ENCODE measurements at places on chromosomes 13 and 19.

DNA sequence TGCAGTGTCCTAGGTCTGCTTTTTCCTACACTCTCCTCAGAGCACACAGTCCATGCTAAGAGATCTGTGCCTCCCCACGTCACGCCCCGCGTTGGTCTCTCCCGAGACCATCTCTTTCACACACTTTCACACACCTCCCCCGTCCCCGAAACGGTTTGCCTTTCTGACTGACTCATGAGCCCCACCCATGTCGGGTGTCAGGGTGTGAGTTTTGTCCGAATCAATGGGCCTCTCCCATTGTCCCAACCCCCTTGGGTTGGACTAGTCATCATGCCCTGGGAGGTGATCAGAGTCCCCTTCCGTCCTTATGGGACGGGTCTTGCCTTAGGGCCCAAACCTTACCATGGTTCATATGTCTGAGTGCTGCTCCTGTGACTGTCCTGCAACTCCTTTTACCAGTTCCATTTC lies 214.0 kb upstream of the HTR2A start:
- no peak for DNase-seq

DNA sequence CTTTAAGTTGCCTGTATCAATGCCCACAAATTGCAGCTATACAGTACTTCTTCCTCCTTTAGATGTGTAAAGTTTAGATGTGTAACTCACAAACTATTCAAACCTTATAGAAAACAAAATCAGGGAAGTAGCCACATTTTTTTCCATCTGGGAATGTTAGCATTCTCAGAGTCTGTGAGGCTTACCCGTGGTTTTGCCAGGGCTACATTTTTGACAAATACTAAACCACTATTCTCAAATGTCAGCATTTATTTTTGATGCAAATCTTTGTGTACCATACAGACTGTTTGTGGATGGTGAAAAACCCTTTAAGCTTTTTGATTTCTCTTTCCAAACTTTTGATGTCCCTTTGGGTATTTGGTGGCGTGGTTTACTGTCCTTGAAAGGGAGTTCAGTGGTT lies 216.4 kb downstream of the POSTN start:
- DNase-seq, result peak; percentile 91

DNA sequence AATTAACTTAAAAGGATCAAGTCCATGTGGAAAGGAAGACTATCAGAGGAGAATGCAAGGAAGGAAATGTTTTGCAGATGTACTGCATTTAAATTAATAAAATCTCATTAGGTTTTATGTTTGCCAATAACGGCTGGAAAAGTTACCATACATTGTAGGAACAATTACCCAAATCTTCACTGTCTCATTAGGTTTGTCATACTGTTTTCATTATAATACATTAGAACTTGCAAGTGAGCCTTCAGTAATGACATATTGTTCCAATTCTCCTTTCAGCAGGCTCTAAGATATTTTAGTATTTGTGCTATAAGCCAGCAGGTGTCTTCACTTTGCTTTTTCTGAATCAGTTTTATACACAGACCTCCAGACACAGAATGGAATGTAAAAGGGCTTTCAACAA lies 661.6 kb upstream of the KLHL1 start:
- no peak for DNase-seq

GRCh38 chr13:90401150-90401549 lies 946.3 kb upstream of the MIR17HG start:
- DNase-seq, result no peak

- no peak for DNase-seq
These were observed 196.7 kb upstream of the SLITRK6 start for GRCh38 chr13:85995788-85996418.

GRCh38 chr13:112024577-112024976 lies 42.4 kb upstream of the SOX1 start:
- DNase-seq, result no peak

- no peak for DNase-seq
These were observed 26.8 kb downstream of the UBAC2 start for GRCh38 chr13:99227331-99227900.

- no peak for DNase-seq
These were observed 2118.0 kb downstream of the PCDH9 start for GRCh38 chr13:65112123-65112522.

- no peak for DNase-seq
These were observed 270.0 kb downstream of the KCNRG start for GRCh38 chr13:50285283-50285682.

- peak; percentile 49 for DNase-seq
These were observed 13.7 kb upstream of the FARP1 start for GRCh38 chr13:98129059-98129746.

DNA sequence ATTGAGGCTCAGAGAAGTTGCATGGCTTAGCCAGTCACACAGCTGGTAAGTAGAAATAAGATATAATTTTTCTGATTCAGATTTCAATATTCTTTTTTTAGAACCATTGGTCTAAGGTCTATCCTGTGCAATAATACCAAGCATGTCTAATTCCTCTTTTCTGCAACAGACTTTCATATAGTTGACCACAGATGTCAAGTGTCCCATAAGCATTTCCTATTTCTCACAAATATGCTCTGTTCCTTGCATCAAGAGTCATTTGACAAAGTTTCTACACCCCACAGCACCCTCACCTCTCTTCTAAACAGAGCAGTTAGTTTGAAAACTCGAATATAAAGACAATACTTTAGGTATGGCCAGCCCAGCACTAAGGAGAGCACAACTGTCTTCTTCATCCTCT lies 26.8 kb upstream of the SACS start:
- DNase-seq, result no peak

DNA sequence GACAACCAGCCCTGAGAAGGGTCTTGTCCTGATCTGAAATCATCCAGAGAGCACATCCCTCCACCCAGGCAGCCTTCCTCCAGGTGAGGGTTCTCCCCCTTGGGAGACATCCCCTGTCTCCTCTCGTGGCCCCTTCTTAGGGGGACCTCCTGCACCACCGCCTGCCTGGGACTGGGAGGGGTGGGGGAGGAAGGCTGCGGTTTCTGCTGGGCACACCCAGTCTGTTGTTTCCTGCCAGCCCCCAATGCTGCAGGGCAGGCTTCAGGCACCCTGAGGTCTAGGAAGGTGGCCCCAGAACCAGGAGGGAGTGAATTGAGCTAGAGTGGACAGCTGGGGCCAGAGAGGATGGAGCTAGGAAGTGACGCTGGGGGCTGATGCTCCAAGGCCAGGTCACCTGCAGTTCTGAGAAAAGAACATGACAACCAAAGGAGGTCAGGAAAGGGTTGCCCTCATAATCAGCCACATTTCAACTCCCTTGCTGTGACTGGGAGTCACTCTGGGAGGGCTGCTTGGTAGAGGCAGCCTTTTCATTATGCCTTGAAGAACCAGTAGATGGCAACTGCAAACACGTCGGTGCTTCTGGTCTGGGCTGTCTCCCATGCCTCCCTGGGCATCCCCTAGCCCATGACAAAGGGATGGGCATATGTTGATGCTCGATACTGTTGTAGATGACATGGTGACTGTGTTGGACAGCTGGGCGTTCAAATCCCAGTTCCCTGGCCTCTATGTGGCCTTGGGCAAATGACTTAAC lies 1.4 kb downstream of the ARHGEF18 start:
- no peak for DNase-seq

DNA sequence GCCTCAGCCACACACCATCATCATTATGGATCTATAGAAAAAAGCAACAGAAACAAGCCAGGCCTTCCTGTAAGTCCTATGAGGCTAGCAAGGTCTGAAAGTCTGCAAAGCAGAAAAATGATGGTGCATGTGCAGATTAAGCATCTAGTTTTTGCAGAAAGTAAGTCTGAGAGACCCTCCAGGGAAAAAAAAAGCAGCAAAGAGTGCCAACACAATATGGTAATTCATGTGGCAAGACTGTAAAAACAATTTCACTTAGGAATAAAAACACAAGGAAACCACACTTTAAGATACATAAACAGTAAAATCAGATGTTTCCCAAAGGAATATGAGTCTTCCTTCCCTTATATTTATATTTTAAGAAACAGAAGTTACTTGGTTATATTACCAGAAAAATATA lies 112.3 kb upstream of the FBXL3 start:
- peak; percentile 69 for DNase-seq

DNA sequence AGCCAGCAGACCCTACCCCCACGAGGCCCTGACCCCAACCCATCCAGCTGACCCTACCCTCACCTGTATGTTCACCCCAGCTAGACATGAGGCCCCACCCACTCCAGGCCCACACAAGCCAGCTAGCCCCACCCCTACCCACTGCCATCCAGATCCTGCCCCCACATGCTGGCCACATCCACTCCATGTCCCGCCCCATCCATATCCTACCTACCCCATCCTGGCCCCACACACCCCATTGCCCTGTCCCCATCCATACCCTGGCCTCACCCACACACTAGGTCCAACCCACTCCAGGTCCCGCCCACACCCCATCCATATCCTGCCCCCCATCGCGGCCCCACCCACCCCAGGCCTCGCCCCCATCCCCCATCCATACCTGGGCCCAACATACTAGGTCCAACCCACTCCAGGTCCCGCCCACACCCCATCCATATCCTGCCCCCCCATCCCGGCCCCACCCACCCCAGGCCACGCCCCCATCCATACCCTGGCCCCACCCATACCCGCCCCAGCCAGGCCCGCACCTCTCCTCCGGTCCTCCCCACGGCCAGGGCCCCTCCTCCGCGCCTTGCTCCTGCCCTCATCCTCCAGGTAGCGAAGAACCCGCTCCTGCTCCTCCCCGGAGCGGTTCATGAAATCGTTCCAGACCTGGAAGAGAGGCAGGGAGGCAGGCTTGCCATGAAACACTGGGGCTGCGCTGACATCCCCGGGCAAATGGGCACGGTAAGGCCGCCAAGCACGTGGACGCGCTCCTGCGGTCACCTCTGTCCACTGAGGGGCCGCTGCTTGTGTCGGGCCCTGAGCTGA lies 7.2 kb downstream of the RNU6-9 start:
- DNase-seq, result no peak

GRCh38 chr13:75687150-75687763 lies 51.1 kb downstream of the LMO7 start:
- peak; percentile 60 for DNase-seq

- peak; percentile 45 for DNase-seq
These were observed 526 bp downstream of the NFIX start for GRCh38 chr19:12995596-12996405.

GRCh38 chr19:35484252-35485036 lies 5.8 kb downstream of the KRTDAP start:
- no peak for DNase-seq

- no peak for DNase-seq
These were observed 20.1 kb upstream of the CAMSAP3 start for GRCh38 chr19:7575434-7576040.

- DNase-seq, result peak; percentile 68
These were observed 16.4 kb upstream of the CYP2B6 start for GRCh38 chr19:40974633-40975037.

- DNase-seq, result no peak
These were observed at the start of gene SLC17A7 for GRCh38 chr19:49441210-49441959. Gene SLC17A7, minus strand, starts transcription at chr19:49441527. Its CDS starts 148 bp downstream, at chr19:49441379.

DNA sequence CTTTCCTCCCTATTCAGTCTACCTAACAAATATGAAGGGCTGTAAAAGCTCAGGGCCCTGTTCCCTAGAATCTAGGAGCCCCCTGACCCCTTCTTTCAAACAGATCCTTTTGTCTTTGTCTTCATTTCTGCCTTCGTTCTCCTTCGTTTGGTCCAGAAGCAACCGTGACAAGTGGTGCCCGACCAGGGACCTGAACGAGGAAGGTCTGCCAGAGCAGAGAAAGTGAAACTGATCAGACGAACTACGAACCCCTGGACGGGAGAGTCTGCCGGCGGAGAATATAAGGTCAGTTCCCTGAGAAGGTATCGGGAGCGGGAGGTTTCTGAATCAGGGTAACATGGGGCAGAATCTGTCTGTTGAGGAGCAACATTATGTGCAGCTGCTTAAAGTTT lies 751 bp downstream of the ERVK3-1 start:
- no peak for DNase-seq

DNA sequence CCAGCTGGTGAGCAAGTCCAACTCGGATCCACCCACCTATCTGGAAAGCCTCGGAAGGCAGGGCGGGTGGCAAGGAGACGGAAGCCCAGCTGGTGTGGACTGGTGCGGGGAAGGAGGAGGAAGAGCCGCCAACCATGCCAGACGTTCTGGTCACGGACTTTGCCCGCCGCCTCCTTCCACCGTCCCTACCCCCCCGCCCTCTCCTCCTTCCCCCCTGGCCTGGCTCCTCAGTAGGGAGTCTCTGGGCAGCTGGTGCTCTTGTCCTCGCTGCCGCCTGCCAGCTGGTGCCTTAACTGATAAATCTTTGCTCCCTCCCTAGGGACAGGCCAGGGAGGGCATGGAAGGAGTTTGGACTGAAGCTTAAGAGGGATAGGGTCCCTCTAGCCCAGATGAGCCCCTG lies 4.8 kb downstream of the SYNGR4 start:
- no peak for DNase-seq

DNA sequence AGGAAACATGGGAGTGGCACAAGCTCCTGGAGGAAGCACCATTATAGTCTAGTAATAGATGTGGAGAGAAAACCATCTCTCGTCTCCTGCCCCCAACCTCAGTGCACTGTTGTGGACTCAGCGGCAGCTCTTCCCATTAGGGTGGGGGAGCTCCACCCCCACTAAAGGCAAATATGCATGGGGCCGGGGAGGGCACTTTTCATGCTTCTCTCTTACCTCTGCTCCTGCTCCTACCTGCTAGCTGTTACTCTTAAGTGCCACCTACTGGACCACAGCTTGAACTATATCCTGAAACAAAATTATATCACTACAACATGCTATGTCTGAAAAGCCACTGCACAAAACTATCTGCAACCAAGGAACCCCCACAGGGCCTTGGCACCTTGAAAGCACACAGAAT lies 112.6 kb upstream of the DACH1 start:
- DNase-seq, result no peak

DNA sequence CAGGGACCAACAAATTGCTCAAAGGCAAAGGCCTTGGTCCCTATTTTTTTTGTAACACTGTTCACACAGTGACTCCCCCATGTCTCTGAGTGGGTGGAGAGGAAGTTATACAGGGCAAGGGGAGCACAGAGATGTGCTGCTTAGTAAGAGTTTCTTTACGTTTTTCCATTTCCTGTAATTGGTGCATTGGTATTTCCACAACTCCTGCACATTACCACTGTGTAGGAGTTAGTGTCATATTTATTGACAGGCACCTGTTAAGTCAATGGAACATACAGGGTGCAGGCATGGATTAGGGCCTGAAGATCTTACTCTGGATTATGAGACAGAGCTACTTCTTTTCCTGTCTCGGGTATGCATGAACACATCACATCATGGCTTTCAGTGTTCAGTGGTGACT lies 45.2 kb downstream of the SOX21 start:
- no peak for DNase-seq

DNA sequence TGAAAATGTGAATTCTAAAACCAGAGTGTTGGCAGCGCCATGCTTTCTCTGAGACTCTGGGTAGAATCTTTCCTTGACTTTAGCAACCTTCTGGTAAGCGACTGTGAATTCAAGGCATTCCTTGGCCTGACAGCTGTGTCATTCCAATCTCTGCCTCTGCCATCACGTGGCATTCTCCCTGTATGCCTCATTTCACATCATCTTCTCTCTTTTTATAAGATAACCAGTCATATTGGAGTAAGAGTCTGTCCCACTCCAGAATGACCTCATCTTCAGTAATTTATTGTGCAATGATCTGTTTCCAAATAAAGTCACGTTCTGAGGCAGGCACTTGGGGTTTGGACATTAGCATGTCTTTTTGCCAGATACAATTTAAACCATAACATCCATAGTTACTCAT lies 103.4 kb upstream of the POSTN start:
- DNase-seq, result peak; percentile 97

- DNase-seq, result peak; percentile 37
These were observed 16.2 kb upstream of the FREM2 start for GRCh38 chr13:38670627-38671026.
